ENCODE measurements at places on chromosomes 3 and 15.

DNA sequence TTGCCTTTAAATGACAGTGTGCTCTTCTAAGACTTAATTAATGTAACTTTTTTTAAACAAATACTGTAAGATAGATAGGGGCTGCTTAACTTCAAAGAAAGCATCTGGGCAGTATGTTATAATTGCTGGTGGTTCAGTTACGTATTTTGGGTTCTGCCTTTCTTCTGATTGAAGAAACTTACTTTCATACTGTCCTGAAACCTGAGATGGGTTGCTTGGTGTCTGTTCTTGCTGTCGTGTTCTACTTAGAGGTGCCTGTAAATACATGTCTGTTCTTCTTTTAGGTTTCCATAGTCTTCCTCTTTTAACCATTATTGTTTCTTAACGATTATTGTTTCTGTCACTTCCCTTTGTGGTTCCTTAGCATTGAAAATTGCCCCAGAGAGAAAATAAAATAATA, 297.7 kb upstream of the CHRM5 start:
- no peak for DNase-seq

DNA sequence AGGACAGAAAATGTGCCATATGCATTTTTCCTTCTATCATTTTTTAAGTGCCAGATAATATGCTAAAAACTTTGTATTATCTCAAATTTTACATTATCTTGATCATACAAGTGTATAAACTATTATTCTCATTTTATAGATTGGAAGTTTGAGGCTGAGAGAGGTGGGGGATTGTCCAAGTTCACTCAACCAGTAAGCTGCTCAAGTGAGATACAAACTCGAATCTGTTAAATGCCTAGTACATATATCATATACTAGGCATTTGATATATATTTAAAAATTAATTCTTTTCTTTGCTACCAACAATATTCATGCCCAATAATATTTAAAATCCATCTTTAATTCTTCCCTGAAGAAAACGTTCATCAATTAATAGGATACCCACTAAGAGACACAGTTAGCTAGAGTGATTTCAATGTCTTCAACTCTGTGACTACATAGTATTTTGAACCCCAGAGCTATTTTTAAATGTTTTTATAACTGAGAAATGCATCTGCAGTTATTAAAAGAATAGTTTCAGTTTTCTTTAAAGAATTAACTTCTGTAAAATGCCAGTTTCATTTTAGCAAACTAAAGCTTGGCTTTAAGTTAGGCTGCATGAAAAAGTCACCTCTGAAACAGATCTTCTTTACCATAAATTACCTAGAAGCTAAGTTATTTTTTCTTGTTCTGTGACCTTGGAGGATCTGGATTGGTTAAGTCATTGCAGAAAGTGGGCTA, 40.4 kb downstream of the IQCB1 start:
- no peak for DNase-seq

DNA sequence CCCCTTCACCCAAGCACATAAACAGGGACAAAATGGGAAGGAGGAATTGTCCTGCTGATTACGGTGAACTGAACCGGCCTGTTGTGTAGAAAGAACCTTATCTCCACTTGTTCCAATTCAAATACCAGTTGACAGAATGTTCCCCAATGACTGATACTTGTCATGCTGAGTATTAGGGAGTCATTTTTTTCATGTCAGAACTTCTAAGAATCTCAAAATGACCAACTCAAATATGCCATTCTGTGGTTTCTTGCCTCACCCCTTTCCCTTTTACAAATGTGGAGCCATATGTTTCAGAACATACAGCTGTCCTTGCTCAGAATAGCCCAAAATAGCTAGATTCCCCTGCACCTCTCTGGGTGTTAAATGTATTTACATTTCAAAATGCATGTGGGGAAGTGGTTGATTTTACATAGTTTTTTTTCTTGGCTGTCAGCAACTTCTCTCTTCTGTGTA, 405.9 kb upstream of the TBL1XR1 start:
- peak; percentile 86 for DNase-seq

GRCh38 chr15:62989366-62990055, 53.0 kb upstream of the TPM1 start:
- no peak for DNase-seq

DNA sequence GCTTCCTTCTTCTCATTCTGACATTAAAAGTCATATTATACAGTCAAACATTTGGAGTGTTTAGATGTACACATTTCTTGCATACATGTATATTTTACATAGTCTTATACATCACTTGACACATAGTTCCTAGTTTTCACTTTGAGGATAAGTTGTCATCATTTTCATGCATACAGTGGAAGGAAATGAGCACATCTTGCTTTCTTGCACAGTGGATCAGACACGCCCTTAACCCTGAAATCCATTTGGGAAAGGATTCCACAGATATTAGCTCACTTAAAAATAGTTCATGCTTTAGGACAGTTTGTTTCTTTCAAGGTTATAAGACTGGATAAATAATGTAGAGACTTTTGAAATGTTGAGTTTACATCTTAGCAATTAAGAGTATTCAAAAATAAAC, 148.6 kb upstream of the MME start:
- no peak for DNase-seq

GRCh38 chr3:168216851-168217250, 121.1 kb upstream of the GOLIM4 start:
- no peak for DNase-seq

DNA sequence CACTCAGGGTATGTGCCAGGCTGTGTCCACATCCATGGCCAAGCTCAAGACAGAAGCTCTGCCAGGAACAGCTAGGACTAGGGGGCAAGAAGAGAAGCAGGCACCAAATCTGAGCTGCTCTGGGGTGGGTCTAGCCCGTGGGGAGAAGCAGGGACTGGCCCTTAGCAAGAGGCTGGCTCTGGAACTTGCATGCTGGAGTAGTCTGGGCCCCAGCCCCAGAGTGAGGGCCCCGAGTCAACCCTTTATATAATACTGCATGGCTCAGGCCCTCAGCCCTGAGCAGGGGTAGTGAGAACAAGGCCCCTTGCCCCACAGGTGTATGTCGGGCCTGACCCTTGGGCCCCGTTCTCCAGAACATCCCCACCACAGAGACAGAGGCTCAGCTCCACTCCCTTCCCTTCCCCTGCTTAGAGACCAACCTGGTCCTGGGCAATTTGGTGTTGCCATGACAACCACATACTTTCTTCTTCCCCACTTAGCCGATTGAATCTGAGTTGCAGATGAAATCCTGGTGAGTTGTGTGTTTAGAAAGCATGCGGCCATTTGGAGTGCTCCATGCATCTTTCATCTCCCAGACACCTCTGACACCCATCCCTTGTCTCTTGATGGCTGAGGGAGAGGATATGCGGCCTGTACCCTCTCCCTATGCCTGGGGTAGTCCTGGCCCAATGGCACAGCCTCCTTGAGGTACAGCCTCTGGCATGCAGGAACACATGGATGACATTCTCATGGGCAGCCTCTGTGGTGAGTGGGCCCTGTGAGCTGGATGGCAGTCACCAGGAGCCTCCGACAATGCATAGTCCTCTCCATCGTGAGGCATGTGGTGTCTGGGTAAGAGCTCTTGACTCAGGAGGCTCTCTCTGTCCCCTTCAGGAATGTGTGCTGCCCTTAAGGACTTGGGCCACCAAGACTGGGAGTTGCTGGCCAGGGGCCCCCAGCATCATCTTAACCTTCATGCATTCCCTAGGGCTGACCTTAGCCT, 29.2 kb upstream of the SFMBT1 start:
- DNase-seq: no peak

Data from inflammatory macrophage (primary cell).